T-cell (primary cell): ENCODE measurements at places on chromosomes 7 and 10. TPM values are rescaled to one million over a fixed set of nuclear protein-coding genes. Genes with fewer than 3 reads are reported as not detected.

- H3K36me3 ChIP-seq = no peaks in the 10 kb centered on the region
- H3K27me3 ChIP-seq = no peaks in the 10 kb centered on the region
- no peak for DNase-seq
These were observed 154.0 kb downstream of the CCDC3 start for GRCh38 chr10:12847361-12847975.

Gene ING3
- total RNA-seq = 28.6 TPM

GRCh38 chr7:121083138-121083789 is 94.8 kb downstream of the CPED1 start:
- H3K4me1 ChIP-seq = no peaks in the 10 kb centered on the region
- no peak overlapping the region for H3K4me3 ChIP-seq
- no peak for DNase-seq
- H3K36me3 ChIP-seq = no peaks in the 10 kb centered on the region

GRCh38 chr10:538895-539294 is 150.6 kb downstream of the DIP2C start:
- no peak overlapping the region for H3K4me3 ChIP-seq
- peaks cover 4% of the 10 kb centered on the region for H3K4me1 ChIP-seq
- no peak overlapping the region for H3K27ac ChIP-seq

- H3K36me3 ChIP-seq = no peaks in the 10 kb centered on the region
- peak overlapping the region; percentile 97 for H3K4me3 ChIP-seq
- H3K27ac ChIP-seq = peak overlapping the region; percentile 86
- peaks cover 7% of the 10 kb centered on the region for H3K4me1 ChIP-seq
These were observed 169.4 kb downstream of the ARHGAP12 start for GRCh38 chr10:31759124-31759798.

- DNase-seq = no peak
- H3K27ac ChIP-seq = no peak overlapping the region
- no peak overlapping the region for H3K4me3 ChIP-seq
These were observed 234.0 kb upstream of the SP4 start for GRCh38 chr7:21193895-21194294.

DNA sequence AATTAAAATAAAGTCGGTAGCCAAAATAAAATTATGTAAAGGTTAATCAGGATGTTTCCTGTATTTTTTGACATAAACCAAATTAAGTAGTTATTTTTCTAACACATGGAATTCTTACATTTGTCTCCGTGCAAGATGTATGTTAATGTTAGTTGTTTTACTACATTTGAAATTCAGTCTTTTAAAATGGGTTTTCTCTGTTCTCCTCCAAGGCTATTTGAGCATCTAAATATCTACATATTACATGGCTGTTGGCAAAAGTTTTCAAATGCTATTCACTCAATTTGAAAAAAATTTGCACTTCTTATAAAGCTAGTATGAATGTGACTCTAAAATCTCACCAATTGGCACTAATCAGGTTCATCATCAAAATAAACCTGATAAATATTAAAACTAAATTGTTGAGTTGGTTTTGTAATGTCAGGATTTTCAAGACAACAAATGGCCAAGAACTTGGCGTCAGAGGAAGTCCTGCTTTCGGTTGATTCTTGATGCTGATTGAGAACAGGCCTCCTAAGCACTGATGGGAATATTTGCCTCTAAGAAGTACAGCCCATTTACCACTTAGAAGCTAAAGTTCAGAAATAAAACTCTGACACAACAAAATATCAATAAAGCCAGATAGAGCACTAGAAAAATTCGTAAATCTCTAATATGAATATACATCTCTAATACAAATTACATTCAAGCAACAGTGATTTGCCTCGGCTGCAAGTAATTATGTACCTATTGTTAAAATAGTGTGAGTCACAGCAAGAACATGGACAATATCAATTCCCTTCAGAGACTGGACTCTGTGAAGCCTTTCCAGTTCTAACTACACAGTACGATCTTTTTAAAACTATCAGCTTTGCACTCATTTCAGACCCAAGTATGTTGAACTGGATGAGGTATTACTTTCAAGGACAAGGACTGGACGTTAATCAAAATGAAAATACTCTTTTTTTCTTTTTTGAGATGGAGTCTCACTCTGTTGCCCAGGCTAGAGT is 733.1 kb upstream of the C7orf33 start:
- H3K4me3 ChIP-seq = no peak overlapping the region
- no peaks in the 10 kb centered on the region for H3K27me3 ChIP-seq
- H3K27ac ChIP-seq = no peak overlapping the region
- no peaks in the 10 kb centered on the region for H3K4me1 ChIP-seq
- no peak for DNase-seq

DNA sequence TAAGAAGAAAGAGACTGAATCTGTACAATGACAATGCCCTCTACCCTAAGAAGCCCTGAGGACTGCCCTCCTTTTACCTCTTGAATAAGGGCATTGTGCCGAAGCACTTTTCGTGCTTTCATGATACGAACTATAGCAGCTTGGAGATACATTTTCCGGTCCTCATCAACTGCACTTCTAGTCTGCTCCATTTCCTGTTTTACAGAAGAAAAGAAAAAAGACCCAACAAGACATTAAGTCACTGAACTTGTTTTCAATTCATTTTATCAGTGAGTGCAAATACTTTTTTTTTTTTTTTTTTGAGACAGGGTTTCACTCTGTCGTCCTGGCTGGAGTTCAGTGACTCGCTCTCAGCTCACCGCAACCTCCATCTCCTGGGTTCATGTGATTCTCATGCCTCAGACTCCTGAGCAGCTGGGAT is 78.4 kb downstream of the CUL2 start:
- H3K27me3 ChIP-seq = no peaks in the 10 kb centered on the region
- H3K4me3 ChIP-seq = no peak overlapping the region
- H3K36me3 ChIP-seq = peaks cover 39% of the 10 kb centered on the region

DNA sequence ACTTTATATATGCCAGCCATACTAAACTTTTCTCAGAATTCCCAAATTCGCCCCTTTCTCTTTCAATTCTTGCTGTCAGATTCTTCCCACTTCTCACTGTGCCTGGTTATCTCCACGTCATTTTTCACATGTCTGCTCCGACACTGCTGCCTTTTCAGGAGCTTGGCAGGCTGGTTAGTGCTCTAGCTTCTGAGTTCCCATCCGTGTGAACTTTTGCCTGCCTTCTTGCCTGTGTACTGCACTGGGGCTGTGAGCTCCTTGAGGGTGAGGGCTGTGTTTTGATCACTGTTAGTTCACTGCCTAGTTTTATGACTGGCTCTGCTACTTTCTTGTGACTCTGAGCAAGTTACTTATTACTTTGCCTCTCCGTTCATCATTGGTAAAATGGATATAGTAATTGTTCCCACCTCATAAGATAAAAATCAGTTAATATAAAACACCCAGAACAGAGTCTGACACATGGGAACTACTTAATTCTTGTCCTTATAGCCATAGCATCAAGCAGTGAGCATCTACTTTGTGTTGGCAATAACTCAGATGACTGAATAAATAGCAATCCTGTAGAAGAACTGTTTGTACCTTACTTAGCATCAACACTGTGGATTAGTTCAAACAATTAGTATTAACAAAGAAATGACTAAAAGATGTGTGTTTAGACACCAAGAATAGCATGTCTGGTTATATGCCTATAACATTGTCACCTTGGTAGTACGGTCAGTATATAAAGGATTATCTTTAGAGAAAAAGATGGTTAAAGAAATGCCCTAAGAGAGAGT is 5.5 kb downstream of the GSTO1 start:
- H3K27ac ChIP-seq = peak overlapping the region; percentile 40
- H3K36me3 ChIP-seq = peaks cover 5% of the 10 kb centered on the region
- peaks cover 7% of the 10 kb centered on the region for H3K4me1 ChIP-seq

- no peak overlapping the region for H3K27ac ChIP-seq
- H3K27me3 ChIP-seq = peaks cover 3% of the 10 kb centered on the region
These were observed 23.3 kb downstream of the PLCE1 start for GRCh38 chr10:94016727-94017714.

Gene LIPF
- total RNA-seq = not detected

Gene EVX1
- total RNA-seq = not detected

GRCh38 chr7:28998105-28998504 is 40.0 kb upstream of the TRIL start:
- no peaks in the 10 kb centered on the region for H3K4me1 ChIP-seq
- no peak overlapping the region for H3K4me3 ChIP-seq
- DNase-seq = no peak
- H3K36me3 ChIP-seq = no peaks in the 10 kb centered on the region

DNA sequence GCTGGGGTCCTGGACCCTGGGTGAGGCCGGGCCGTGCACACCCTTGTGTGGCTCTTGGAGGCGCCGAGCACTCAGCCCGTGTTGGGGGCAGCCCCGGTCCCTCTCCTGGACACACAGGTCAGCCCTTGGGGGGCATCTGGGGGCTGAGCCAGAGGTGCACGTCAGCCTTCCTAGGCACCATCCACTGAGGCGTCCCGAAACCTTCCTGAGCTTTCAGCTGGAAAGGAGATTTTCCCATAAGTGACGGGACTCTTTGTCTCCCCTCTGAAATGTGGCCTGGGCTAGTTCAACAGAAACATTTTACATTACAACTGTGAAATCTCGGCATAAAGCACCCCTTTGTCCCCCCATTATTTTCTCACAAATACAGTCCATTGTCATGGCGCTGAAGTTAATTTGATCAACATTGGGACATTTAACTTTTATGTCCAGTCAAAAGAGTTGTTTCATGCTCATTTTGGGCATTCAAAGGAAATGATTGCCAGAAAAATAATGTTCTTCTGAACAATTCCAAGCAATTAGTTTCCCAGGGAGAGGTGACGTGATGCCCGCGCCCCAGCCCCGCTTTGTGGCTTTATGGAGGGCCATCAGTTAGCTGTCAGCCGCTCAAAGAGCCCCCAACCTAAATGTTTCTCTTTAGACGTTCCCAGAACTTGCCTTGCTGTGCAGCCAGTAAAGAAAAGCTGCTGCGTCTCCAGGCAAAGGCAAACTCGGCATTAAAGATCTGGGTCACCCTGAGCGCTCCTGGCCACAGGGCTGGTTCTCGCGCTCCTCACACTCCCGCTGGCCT is 70.8 kb downstream of the NKX6-2 start:
- H3K4me1 ChIP-seq = no peaks in the 10 kb centered on the region
- peaks cover 6% of the 10 kb centered on the region for H3K36me3 ChIP-seq
- no peaks in the 10 kb centered on the region for H3K27me3 ChIP-seq
- DNase-seq = no peak
- H3K27ac ChIP-seq = no peak overlapping the region

DNA sequence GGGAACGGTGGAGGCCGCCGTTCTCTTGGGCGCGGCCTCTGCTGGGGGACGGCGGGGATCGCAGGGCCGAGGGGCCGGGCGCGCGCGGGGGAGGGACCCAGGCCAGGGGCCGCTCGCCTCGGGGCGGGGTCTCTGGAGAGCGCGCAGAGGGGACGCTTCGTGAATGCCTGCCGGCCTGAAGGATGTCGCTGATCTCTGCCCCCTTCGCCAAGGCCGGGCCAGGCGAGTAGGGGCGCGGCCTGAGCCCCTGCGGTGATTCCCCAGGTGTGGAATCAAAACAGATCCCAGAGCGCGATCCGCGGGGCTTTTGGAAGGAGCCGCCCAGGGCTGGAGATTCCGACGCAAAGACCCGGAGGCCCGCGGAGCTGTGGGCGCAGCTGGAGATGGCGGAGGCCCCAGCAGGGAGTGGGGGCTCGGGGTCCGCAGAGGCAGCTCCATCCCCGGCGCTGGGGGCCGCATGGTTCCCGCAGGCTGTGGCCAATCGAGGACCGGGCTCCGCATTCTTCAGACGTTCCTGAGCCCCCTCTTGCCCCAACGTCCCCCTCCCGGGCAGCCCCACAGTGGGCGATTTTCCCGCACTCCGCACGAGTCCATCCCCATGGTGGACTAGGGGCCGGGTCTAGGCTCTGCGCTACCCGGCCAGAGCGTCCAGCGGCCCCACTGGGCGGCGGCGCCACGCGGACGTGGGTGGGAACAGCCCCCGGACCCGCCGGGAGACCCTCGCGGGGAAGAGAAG is 166.0 kb downstream of the ACTR3B start:
- no peak overlapping the region for H3K4me3 ChIP-seq
- no peak overlapping the region for H3K27ac ChIP-seq
- no peaks in the 10 kb centered on the region for H3K36me3 ChIP-seq
- H3K4me1 ChIP-seq = no peaks in the 10 kb centered on the region
- peaks cover 6% of the 10 kb centered on the region for H3K27me3 ChIP-seq
- DNase-seq = no peak

Gene OGDHL
- total RNA-seq = not detected

DNA sequence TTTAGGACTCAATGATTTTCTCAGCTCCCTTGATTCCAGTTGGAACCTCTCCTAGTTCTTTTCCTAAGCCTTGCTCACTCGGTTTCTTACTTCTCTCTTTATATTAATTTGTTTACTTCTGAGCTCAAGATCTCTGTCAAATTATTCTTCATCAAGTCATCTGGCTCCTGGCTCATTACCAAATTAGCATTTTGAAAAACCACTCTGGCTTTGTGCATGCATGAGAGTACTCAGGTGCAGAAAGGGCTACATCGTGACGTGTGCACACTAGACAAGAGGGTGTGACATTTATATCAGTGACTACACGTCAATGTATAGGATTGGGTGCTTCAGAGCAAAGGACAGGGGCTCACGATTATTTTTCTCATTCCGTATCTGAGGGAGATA is 645.7 kb upstream of the DPP6 start:
- H3K4me1 ChIP-seq = no peaks in the 10 kb centered on the region
- DNase-seq = no peak
- H3K27ac ChIP-seq = no peak overlapping the region
- no peak overlapping the region for H3K4me3 ChIP-seq
- no peaks in the 10 kb centered on the region for H3K36me3 ChIP-seq

GRCh38 chr7:71198887-71199286 is 66.9 kb downstream of the GALNT17 start:
- H3K27me3 ChIP-seq = no peaks in the 10 kb centered on the region
- no peaks in the 10 kb centered on the region for H3K4me1 ChIP-seq
- no peak overlapping the region for H3K27ac ChIP-seq

GRCh38 chr10:106582291-106582690 is 582.2 kb downstream of the SORCS1 start:
- H3K27me3 ChIP-seq = no peaks in the 10 kb centered on the region
- no peak for DNase-seq
- H3K36me3 ChIP-seq = no peaks in the 10 kb centered on the region
- H3K4me1 ChIP-seq = no peaks in the 10 kb centered on the region
- no peak overlapping the region for H3K4me3 ChIP-seq
- H3K27ac ChIP-seq = no peak overlapping the region

- no peak overlapping the region for H3K4me3 ChIP-seq
- peaks cover 12% of the 10 kb centered on the region for H3K4me1 ChIP-seq
- H3K36me3 ChIP-seq = no peaks in the 10 kb centered on the region
- H3K27me3 ChIP-seq = no peaks in the 10 kb centered on the region
- no peak overlapping the region for H3K27ac ChIP-seq
These were observed 71.3 kb downstream of the CREB3L2 start for GRCh38 chr7:137930581-137930980.
